GM04503 (cell line): ENCODE measurements at places on chromosomes 6 and 20.

- DNase-seq: no peak
These were observed 109.4 kb upstream of the AKAP12 start for GRCh38 chr6:151130329-151130728.

DNA sequence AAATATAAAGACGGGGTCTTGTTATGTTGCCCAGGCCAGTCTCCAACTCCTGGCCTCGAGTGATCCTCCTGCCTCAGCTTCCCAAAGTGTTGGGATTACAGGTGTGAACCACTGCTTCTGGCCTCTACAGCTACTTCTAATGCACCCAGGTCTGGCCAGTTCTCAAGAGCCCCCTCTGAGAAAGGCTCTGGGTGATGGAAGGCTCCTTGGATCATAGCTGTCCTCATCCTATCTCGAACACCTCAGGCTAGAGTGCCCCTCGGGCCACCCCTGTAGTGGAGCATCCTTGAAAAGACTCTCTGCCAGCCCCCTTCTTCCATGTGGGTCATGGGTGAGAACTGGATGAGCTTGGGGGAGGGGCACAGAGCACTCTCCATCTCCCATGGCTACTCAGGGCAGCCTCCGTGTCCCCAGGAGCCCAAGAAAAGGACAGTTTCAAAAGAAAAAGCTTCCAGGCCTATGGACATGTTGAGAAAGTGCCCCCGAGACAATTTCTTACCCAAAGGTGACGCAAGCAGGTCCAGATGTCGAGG lies 714 bp upstream of the MYLK2 start:
- DNase-seq: no peak

- no peak for DNase-seq
These were observed 225.3 kb downstream of the THBS2 start for GRCh38 chr6:169028343-169028742.

GRCh38 chr6:31797588-31797987 lies 2.0 kb upstream of the VARS1 start:
- DNase-seq: no peak

- DNase-seq: no peak
These were observed 700.1 kb downstream of the QKI start for GRCh38 chr6:164114651-164115050.

- no peak for DNase-seq
These were observed 29.9 kb downstream of the SGK1 start for GRCh38 chr6:134287859-134288537.

- DNase-seq: no peak
These were observed 162.0 kb downstream of the FAXC start for GRCh38 chr6:99187429-99187828.

GRCh38 chr6:169885831-169886230 lies 134.4 kb downstream of the ERMARD start:
- no peak for DNase-seq

DNA sequence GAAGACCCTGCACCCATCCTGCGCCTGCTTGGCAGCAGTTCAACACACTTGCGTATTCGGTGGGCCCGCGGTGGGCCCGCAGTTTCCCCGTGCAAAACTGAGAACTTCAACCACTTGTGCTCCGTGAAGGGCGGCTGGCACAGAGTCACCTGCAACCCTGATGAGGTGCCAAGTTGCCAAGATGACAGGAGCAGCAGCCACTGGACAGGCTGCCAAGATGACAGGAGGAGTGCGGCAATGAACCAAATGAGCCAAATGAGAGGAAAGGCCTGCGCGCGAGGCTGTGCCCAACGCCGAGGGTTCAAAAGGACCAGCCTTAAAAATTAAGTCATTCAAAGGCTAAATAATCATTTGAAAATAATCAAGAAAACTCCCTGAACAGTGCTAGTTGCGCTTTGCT lies 20.1 kb downstream of the DIDO1 start:
- no peak for DNase-seq

DNA sequence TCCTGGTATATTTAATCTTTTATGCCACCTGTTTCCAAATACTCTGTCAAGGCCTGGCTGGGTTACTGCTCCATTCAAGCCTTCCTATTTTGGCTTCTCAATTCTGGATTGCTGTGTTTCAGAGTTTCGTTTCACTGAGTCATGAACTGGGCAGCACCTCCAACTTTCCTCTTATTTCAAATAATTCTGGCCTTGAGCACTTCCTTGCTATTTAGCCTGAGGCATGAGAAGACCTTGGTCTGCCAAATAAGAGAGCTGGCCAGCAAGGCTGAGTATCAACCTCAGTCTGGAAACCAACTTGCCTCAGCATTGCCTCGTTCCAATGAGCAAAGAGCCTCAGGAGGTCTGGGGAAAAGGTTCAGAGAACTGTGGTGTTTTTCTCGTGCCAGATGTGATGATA lies 66.6 kb downstream of the TNFAIP3 start:
- peak; percentile 92 for DNase-seq

DNA sequence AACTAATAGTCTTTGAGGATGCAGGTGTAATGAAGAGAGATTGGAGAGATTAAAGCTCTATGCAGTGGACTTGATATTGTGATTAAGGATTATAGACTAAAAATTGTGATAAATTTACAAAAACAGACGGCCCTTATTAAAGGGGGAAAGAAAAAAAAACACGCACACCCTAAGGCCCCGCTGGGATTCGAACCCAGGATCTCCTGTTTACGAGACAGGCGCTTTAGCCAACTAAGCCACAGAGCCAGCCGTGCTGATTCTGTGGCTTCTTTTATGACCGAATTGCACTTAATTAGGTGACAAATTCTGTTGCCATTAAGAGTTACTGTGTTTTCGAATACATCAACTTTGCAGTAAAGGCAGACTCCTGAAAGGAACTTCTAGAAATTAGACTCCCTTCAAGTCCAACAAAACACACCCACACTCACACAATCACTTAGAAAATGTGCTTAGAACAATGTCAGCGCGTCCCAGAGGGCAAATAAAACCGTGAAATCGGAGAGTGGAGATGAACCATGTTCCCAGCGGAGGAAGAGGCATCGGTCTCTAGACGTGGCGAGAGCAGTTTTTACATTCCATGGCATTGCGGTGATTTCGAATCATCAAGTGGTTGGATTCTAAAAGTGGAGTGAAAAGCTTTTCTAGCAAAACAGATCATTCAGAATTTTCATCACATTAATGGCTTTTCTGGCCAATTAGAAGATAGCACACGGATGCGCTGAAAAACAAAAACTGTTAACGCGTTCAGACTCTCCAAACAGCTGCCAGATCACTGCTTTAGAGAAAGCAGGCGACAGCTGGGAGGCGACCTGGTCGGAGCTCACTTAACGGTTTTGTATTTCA lies 122.6 kb downstream of the GPX5 start:
- peak; percentile 45 for DNase-seq

- peak; percentile 56 for DNase-seq
These were observed 706.2 kb upstream of the GJE1 start for GRCh38 chr6:141426400-141426980.

DNA sequence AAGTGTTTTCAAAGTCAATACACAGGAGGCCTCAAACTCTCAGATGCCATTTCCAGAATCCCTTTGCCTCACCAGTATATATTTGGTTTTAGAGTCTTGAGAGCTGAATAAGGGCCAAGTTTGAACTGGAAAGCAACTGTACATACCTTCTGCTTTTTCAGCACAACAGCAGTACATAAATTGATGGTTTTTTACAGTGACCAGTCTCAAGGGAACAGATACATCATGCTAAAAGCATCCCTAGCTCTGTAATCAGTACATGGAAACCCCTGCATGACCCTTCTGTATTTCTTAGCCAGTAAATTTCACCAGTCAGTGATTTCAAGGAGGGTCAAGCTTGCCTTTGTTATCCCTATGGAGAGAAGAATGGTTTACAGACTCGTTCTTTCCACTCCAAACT lies 40.6 kb upstream of the ECHDC1 start:
- DNase-seq: peak; percentile 13

DNA sequence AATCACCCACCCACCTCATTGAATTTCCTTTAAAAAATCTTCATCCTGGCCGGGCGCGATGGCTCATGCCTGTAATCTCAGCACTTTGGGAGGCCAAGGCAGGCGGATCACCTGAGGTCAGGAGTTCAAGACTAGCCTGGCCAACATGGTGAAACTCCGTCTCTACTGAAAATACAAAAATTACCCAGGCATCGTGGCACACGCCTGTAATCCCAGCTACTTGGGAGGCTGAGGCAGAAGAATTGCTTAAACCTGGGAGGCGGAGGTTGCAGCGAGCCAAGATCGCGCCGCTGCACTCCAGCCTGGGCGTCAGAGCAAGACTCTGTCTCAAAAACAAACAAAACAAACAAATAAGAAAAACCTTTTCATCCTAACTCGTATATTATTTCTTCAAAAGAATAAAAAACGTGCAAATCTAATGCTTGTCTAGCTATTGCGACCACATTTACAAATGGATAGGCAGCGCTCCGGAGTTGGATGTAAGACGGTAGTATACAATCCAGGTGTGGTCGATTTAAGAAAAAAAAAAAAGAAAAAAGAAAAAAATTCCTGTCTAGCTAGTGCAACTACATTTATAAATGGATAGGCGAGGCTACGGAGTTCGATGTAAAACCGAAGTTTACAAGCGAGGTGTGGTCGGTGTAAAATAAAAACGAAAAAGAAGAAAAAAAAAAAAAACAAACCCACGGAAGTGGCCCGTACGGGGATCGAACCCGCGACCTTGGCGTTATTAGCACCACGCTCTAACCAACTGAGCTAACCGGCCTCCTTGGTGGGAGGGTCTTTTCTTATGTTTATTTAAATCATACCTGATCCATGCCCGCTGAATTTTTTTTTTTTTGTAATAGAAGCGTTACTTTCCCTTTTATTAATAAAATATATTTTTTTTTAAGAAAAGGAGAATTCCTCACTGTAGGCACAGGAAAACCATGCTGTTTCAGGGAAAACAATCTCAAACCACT lies 70.7 kb upstream of the PRSS16 start:
- DNase-seq: no peak

DNA sequence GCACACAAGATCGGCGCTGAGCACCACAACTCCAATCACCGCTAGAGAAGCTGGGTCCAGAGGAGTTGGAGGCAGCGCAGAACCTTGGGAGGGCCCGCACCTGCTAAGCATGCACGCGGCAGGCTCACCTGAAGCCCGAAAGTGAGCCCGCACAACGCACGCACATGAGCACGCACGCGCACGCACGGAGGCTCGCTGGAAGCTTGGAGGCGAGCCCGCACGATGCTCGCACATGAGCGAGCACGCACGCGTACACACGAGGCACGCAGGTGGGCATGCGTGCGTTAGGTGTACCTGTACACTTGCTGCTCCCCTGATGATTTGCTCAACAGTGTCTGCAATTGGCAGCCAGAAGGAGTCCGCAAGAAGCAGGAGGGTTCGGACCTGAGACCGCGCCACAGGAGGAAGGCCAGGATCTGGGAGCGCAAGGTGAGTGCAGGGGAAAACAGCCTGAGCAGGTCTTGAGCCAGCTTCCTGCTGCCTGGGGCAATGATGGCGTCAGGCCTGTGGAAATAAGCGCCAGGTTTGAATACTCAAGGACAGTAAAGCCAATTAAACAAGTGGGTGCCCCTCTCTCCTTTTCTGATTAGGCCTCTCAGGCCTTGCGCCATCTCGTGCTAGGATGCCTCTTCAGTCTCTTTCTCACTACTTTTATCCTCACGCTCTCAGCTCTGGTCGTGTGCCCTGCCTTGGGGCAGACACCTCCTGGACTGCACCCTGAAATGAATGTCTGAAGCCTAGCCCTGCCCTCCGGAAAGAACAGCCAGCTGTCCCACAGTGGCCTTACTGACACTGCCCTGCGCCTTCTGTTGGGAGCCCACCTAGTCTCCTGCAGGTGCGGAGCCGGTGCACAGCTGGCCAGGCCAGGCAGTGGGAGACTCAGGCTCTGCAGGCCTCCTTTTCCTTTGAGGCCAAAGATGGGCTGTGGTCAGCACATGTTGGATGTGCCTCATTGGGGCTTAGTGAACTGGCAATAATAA lies 340.4 kb downstream of the CDC5L start:
- DNase-seq: no peak

DNA sequence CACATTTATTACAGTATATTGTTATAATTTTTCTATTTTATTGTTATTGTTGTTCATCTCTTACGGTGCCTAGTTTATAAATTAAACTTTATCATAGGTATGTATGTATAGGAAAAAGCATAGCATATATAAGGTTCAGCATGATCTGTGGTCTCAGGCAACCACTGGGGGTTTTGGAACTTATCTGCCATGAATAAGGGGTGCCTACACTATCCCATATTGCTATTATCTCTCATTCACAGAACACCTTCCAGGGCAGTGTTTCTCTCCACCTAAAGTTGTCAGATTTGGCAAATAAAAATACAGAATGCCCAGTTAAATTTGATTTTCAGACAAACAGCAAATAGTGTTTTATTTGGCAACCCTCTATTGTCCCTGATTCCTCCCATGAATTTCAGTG lies 35.5 kb upstream of the FAM184A start:
- DNase-seq: no peak

- DNase-seq: no peak
These were observed 11.1 kb upstream of the ITPR3 start for GRCh38 chr6:33610067-33610466.

- DNase-seq: peak; percentile 75
These were observed 5.0 kb upstream of the GDF5 start for GRCh38 chr20:35443003-35443402.

DNA sequence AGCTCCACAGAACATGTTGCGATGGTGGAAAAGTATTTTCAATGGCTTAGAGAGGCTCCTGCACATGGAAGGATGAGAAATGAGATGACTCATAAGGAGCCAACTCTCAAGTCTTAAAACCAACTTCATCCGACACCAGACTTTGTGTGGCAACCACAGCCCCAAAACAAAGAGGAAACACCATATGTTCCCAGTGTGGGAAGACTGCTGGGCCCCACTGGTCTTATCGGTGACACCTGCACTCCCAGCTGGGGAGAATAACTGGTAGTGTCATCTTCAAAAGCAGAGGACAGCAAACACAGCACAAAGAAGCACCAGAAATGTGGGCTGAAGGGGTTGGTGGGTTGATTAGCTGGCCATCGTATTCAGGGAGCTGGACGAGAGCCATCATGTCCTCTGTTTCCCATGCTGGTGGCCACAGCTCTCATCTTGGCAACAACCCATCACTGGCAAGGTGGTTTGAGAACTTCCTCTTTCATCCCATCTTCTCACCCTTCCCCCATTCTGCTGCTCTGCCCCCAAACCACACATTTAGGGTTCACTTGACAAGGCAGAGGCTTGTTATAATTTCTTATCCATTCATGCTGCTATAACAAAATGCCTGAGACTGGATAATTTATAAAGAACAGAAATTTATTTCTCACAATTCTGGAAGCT lies 46.0 kb upstream of the TASP1 start:
- DNase-seq: no peak

DNA sequence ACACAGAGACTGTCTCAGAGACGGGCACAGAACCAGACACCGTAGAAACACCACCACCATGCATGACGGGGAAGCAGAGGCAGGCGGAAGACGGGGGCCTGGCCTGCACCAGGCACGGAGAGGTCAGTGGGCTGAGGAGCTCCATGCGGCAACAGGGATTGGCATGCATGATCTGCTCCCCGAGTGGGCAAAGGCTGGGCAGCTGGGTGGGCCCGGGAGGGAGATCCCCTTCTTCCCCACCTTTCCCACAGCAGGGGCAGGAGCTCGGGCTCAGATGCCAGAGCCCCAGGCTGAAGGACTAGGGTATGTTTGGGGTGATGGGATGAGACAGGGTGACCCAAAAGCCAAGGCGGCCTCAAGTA lies 43.2 kb downstream of the RAB44 start:
- no peak for DNase-seq
